ENCODE measurements at places on chromosomes 16 and 17.

DNA sequence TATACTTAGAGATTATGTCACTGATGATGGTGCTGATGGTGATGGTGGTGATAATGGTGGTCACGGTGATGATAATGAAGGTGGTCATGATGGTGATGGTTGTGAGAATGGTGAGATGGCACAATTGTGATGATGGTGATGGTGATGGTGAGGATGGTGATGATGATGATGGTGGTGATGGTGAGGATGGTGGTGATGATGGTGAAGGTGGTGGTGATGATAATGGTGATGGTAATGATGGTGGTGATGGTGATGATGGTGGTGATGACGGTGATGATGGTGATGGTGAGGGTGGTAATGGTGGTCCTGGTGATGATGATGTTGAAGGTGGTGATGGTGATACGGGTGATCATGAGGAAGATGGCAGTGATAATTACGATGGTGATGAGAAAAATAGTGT is 5.5 kb upstream of the CDT1 start:
- no peak for DNase-seq

GRCh38 chr17:43367737-43368242 is 31.0 kb upstream of the ARL4D start:
- DNase-seq = peak; percentile 49

GRCh38 chr17:79820959-79821330 is 18.3 kb downstream of the CBX4 start:
- DNase-seq = no peak

DNA sequence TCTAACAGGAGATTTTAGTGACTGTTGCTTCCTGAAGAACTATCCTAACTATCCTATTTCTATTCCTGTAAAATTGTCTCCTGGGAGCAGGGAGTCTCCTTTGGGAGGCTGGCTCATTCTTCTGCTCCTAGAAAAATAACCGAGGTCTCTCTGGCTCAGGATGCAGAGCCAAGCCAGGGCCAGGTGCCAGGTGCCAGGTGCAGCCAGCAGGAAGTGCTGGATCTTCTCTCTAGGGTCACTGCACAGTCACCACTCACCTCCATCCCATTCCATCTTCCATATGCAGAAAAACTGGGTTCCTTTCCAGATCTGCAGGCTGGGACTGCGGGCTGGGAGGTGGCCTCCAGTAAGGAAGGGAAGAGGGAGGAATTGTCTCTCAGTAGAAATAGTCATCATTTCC is 3.8 kb upstream of the TMC7 start:
- DNase-seq = no peak

GRCh38 chr16:30054959-30055553 is 10.5 kb upstream of the ALDOA start:
- peak; percentile 76 for DNase-seq

- no peak for DNase-seq
Observed at GRCh38 chr17:39651923-39652586, 13.1 kb upstream of the TCAP start.

All from activated CD4-positive, alpha-beta memory T cell treated with anti-CD3 and anti-CD28 coated beads for 36 hours (primary cell).